ENCODE measurements at places on chromosomes 4 and X. TPM values are rescaled to one million over a fixed set of nuclear protein-coding genes. Genes with fewer than 3 reads are reported as not detected.

DNA sequence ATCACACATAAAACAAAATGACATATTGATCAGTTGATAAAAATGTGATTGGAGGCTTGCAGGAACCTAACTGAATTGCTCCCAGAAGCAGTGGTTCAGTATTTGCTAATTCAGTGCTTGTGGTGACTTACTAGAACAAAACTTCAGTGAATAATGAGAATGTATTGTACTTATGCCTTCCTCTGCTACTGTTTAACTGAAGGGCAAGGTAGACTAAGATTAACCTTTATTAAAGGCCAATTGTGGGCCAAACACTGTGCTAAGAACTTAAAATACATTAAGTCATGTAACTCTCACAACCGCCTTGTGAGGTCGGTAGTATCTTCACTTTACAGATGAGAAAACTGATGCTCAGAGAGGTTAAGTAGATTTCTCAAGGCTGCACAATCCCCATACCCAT is 14.9 kb downstream of the IGFBP7 start:
- no peak for DNase-seq

DNA sequence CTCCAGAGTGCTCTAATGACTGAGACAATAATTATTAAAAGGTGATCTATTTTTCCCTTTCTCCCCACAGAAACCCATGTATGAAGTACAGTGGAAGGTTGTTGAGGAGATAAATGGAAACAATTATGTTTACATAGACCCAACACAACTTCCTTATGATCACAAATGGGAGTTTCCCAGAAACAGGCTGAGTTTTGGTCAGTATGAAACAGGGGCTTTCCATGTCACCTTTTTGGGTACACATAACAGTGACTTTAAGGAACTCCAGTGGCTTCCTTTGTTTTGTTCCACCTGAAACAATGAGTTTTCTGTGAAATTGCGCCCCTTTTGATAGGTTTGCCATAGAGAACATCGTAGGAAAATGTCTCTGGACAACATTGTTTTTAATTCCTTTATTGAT is 69.6 kb downstream of the KIT start:
- DNase-seq: no peak

DNA sequence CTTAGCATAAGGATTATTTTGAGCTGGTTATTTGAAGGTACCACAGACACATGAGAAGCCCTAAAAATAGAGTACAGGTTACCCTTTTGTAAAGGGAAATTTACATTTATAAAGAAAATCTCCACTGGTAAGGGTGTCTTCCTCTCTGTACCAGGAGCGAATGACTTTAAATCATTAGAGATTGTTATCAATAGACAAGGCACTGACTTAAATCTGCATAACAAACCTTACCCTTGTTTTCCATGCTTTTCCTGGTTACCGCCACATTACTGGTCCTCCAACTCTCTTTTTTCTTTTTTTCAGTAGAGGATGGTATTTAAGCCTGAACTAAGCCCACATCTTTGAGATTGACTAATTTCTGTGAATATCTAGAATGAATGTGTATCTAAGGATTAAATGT is 129.8 kb downstream of the SLC7A11 start:
- no peak for DNase-seq

- DNase-seq: no peak
Measured at GRCh38 chr4:25970691-25971432, 56.8 kb downstream of the SMIM20 start.

- DNase-seq: no peak
Measured at GRCh38 chr4:172843192-172843591, 325.4 kb upstream of the GALNT7 start.

- DNase-seq: no peak
Measured at GRCh38 chr4:175443547-175443946, 368.5 kb downstream of the GPM6A start.

DNA sequence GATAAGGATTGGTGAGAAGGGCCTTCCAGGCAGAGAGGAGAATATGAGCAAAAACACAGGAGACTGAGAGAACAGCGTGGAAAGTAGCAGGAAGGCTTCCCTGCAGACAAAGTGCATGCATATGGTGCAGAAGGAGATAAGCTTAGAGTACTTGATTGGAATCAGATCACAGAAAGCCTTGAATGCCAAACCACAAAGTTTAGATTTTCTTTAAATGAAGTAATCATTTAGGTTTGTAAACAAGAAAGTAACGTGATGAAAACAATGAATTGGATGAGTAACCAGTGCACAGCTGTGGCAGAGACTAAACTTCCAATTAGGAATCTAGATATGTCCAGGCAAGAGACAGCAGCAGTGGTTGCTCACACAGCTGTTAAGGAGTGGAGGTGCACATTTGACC is 83.8 kb upstream of the C1QTNF7 start:
- no peak for DNase-seq

GRCh38 chrX:13043138-13043537 is 1.3 kb downstream of the FAM9C start:
- DNase-seq: no peak

DNA sequence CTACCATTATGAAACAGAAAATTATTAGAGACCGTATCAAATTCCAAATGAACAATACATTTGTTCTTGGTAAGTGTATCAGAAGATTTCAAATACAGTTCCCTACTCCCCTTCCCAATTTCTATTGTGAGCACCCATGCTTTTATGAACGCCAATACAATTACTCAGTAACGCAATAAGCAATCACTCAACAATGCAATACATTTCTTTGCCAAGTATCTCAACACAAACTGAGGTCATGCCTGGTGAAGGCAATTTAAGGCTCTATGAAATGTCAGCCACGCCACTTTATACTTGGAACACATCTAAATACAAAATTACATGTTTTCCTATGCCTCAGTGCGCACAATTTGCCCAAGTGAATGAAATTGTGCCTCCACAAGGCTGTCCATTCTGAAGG is 712 bp downstream of the PNPLA4 start:
- no peak for DNase-seq

DNA sequence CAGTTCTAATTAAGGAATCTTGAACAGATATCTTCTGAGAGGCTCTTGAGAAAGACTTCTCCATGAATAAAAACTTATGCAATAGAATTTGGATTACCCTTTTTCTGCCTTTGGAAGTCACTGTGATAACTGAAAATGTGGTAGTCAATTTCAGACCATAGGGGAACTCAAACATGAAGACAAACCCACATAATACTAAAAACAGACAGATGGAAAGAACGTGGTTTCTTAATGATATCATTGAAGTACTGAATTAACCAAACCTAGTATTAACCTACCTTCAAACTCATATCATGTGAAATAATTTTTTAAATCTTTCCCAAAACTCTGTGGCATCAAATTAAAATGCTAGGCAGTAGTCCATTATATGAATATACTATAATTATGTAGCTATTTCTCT is 153.5 kb downstream of the CAMK2D start:
- DNase-seq: no peak

GRCh38 chr4:629915-630641 is 4.7 kb downstream of the PDE6B start:
- DNase-seq: no peak

- peak; percentile 89 for DNase-seq
Measured at GRCh38 chr4:1809754-1810502, 16.8 kb downstream of the FGFR3 start.

DNA sequence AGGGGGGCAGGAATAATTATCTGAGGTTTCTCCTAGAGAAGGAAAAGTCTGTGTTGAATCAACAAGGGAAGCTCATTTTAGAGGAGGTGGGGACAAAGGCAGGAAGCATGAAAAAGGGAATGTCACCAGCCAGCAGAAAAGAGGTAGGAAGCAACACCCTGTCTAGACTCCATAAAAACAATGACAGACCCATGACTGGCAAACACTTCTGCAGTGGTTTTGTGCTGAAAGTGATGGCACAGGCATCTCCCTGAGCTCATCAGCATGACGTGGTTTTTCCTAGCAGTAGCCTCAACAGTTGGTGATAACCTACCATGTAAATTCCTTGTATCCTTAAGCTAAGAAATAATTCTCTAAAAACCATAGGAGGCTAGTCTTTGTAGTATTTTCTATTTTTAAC is 110.7 kb upstream of the GALNT7 start:
- DNase-seq: no peak

DNA sequence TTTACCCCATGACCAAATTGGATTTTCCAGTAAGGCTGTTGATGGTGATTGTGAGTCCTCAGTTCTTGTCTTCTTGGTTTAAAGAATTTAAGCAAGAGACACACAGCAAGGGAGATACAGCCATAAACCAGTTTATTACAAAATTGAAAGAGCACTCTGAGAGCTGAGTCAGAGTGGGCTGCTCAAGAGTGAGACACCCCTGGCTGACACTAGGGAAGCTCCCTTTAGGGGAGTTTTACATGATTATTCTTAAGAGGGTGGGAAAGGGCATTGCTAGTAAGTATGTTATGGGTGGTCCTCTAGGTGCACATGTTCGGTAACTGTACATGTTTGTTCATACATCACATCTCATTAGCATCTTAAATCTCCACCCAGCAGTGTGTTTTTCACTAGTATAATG is 18.8 kb upstream of the ZNF81 start:
- no peak for DNase-seq

GRCh38 chr4:84258905-84259830 is 239.9 kb downstream of the NKX6-1 start:
- DNase-seq: no peak

DNA sequence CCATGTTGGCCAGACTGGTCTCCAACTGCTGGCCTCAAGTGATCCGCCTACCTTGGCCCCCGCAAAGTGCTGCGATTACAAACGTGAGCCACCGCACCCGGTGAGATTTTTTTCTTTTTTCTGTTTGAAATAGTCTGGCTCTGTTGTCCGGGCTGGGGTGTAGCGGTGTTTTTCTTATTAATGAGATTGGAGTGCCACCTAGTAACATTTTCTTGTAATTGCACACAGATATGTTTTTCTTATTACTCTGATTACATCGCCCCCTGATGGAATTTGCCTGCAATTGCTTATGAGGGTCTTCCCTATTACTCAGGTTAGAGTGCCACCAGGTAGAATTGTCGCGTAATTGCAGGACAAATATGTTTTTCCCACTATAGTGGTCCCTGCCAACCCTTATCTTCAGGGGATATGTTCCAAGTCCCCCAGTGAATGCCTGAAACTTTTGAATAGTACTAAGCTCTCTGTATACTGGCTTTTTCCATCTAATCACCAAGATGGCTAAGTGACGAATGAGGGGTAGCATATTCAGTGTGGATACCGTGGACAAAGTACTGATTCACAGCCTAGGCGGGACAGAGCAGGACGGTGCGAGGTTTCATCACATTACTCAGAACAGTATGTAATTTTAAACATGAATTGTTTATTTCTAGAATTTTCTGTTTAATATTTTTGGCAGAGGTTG is 8.6 kb upstream of the PDHA1 start:
- DNase-seq: no peak

DNA sequence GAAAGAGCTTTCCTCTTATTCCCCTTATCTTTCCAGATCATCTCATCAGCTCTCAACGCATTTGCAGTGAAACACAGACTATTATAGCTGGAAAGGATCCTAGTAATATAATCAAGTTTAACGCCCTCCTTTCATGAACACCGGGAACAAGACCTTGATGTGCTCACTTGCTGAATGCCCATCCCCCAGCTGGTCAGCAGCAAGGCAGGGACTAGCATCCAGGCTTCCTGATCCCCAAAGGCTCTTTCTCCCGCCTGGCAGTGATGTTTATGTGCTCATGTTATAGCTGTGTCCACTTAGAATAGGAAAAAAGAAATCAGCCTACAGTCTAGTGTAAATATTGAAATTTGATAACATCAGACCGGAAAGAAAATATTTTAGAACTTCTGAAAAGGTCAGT is 24.6 kb downstream of the GPC4 start:
- no peak for DNase-seq

- no peak for DNase-seq
Measured at GRCh38 chr4:2363951-2364653, 54.3 kb downstream of the ZFYVE28 start.

DNA sequence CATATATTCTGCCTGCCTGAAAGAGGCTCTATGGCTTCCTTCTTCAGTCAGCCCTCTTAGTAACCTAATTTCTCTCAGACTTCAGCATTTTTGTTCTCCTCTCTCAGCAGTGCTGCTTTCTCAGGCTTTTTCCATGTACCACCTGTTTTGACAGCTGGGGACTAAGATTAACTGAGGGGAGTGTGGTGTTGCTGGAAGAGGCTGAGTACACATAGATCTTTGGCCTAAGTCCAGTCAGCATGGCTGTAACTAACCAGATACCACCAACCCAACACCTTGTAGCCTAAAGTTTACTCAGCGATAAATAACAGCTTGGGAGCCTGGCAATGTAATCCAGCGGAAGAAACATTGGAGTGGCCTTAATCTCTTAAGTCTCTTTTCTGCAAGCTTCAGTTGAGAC is 85.5 kb downstream of the RTL3 start:
- DNase-seq: no peak

GRCh38 chrX:55480390-55481062 is 9.1 kb downstream of the USP51 start:
- DNase-seq: no peak

GRCh38 chrX:131752493-131753198 is 208.8 kb downstream of the OR13H1 start:
- no peak for DNase-seq

GRCh38 chr4:122612540-122612939 is 8.3 kb downstream of the IL21 start:
- DNase-seq: no peak

DNA sequence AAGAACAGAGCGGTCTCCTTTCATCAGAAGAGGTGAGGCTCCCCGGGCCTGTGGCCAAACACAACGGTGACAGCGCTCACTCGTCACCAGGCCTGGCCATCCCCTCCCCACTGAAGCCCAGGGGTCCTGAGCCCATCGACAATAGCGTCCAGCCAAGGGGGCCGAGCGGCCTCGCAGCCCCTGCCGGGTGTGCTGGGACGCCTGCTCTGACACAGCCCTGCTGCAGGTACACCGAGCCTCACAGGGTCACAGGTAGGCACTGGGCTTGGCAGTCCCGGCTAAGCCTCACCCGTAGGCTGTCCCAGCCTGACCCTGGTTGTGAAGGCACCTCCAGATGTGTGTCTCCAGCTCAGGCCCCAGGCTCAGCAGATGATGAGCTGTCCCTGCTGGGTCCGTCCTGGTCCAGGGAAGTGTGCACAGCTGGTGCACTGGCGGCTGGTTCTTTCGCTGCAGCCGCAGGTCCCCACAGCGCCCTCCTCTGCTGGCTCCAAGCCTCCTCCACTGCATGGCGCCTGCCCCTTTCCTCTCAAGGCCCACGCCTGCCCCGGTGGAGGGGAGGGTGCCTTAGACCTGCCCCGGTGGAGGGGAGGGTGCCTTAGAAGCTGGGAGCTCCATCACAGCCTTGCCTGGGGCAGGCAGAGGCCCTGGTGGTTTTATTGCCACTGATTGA is 21.5 kb downstream of the UVSSA start:
- DNase-seq: no peak

TMSB15A gene
- total RNA-seq: 220 TPM

LINC00632 gene
- 15.9 TPM for total RNA-seq

CDKL5 gene
- total RNA-seq: 37.5 TPM

MAGEA10 gene
- not detected for total RNA-seq

TLR1 gene
- 2.0 TPM for total RNA-seq
